ENCODE measurements at places on chromosomes 11 and 22.
A peak's percentile ranks its signal among the peaks of the same experiment; 100 is the strongest.

DNA sequence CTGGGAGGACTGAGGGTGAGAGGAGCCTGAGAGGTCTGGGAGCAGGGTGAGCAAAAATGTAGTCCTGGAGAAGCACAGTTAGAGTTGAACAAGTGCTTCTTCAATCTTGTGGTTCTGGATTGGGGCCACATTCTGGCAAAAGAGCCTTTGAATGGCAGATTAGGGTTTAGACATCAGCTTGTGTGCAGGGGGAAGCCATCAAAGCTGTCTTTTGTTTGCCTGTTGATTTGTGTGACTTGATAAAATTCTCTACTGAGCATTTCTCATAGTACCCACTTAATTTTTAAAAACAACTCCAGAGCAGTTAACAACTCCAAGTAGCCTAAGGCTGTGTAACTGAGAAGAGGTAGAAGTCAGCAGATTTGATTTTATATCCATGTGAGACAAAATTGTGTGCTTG lies 166.2 kb downstream of the FAT3 start:
- peak; percentile 30 for DNase-seq

DNA sequence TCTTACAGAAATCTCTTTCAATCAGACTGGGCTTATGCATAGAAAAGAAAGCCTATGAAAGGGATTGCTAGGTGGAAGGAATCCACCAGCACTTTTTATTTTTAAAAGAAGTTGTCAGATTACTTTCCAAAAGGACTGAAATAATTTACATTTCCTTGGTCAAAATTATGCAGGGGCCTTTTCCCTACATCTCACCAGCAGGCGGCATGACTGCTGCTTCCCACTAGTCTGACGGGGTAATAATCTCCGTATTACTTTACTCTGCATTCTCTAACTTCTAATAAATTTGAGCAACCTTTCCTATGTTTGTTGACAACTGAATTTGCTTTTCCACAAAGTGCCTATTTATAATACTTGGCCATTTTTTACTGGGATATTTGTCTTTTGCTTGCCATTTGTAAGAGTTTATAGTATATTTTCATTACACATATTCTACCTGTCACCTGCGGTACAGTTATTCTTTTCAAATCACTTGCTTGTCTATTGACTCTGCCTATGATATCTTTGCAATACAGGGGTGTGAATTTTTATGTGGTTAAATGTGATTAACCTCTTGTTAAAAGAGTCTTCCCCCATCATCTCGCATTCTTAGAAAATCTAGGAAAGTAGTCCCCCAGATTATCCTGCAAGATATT lies 51.9 kb upstream of the USP47 start:
- DNase-seq, result no peak

- no peak for DNase-seq
Measured at GRCh38 chr22:33036881-33037280, 21.3 kb downstream of the SYN3 start.

- DNase-seq, result no peak
Measured at GRCh38 chr11:70509476-70509875, 111.1 kb downstream of the CTTN start.

DNA sequence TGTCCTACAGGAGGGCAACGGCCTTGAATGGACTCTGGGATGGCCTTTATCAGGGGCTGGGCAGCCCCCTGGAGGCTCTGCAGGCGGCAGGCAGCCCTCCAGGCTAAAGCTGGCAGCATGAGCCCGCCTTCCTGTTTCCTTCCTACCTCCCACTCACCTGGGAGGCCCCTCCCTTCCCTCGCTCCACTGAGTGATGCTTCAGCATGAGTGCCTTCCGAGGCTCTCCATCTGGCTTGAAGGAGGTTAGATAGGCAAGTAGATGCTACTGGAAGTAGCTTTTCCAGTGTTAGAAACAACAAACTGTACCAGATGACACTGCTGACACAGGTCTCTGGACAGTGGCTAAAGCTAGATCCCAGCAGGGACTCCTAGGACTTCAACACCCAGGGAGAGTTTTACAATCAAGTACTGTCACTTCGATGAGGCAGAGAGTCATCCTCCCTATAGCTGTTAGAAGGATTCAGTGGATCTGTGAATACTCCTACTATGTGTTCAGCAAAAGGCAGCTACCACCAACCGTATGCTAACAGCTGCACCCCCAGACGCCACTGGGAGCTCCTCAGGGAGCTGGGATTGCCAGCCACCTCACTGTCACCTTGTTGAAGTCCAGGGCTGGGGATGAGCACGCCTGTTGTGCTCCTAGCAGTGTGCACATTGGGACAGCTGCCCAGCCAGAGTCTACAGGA lies 4.1 kb upstream of the SLC25A1 start:
- no peak for DNase-seq
